ENCODE measurements at places on chromosomes 1 and 21.
A peak's percentile ranks its signal among the peaks of the same experiment; 100 is the strongest.

- DNase-seq, result no peak
These were observed 6.2 kb downstream of the ARHGEF16 start for GRCh38 chr1:3460672-3461131.

DNA sequence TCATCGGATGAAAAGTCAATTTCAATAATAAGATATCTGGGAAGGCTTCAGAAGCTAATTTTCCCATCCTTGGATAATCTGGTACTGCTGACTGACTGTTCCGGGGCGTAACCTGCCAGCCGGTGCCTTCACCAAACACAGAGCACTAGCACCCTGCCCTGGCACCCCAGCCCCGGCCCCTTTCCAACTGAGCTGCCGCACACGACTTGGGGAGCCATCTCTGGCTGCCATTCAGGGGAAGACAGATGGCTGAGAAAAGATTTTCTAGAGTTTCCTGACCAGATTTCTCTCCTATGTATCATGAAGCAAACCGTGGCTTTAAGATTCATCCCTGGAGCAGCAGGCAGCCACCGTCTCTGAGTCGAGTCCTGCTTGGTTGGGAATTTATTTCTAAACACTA lies 96.0 kb upstream of the SYT6 start:
- DNase-seq, result no peak

DNA sequence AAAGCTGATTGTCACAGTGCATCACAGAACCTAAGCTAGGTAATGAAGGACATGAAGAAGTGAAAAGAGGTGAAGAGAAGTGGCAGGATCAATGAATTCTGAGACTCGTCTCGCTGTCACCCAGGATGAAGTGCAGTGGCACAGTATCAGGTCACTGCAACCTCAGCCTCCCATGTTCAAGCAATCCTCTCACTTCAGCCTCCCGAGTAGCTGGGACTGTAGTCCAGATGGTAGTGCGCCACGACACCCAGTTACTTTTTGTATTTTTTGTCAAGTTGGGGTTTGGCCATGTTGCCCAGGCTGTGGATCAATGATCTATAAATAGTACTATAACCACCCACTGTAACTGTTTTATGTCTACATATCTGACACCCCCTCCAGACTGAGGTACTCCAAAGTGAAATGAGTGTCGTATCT lies 33.1 kb downstream of the PTP4A2 start:
- DNase-seq, result no peak

GRCh38 chr1:226441629-226442028 lies 33.7 kb upstream of the PARP1 start:
- no peak for DNase-seq

DNA sequence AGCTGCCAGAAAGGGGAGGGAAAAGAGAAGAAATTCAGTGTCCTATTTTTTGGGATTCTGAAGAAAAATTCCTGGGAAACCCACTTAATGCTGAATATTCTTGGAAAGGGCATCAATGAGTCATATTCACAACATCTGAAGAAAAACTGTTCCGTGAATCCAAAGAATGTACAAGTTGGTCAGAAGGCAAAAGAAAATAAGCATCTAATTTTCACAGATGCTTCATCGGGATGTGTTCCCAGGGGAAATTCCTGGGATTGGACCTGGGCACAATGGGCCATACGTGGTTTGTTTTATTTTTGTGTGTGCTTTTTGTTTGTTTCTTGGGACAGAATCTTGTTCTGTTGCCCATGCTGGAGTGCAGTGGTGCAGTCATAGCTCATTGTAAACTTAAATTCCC lies 112.2 kb downstream of the MAP3K21 start:
- no peak for DNase-seq

GRCh38 chr1:206579747-206580437 lies 32.4 kb downstream of the EIF2D start:
- DNase-seq, result peak; percentile 78

DNA sequence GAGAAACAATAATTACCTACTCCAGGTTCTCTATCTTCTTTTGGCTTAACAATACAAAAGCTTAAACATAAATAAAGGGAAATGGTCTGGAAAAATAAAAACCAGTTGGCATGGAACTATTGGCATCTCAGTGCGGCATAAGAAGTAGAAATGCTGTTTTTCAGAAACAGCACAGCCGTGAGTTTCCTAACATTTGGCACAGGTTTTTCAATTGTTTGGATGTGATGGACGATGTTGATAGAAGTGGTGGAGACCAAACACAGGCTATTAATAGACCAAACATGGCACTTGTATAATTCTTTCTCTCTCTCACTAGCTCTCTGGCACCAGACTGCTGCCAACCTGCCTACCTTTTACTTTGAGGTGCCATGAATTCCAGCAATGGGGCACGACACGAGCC lies 36.2 kb downstream of the KCNN3 start:
- DNase-seq, result no peak
